Right atrium auricular region (tissue), 2 donors: ENCODE measurements at places on chromosomes 1 and 21. TPM values are rescaled to one million over a fixed set of nuclear protein-coding genes. Genes with fewer than 3 reads are reported as not detected.
A peak's percentile ranks its signal among the peaks of the same experiment; 100 is the strongest.

- DNase-seq = no peak
- H3K27ac ChIP-seq = peak overlapping the region; percentile 27
- H3K36me3 ChIP-seq = peaks cover 28% of the 10 kb centered on the region
- H3K4me3 ChIP-seq = no peak overlapping the region
- H3K27me3 ChIP-seq = no peaks in the 10 kb centered on the region
Observed at GRCh38 chr1:113976609-113977278, 2.5 kb upstream of the OLFML3 start.

GRCh38 chr1:209421186-209421585 is 162.3 kb upstream of the CAMK1G start:
- no peak for DNase-seq
- H3K27me3 ChIP-seq = no peaks in the 10 kb centered on the region
- no peaks in the 10 kb centered on the region for H3K4me1 ChIP-seq
- no peak overlapping the region for H3K4me3 ChIP-seq
- no peak overlapping the region for H3K27ac ChIP-seq

DNA sequence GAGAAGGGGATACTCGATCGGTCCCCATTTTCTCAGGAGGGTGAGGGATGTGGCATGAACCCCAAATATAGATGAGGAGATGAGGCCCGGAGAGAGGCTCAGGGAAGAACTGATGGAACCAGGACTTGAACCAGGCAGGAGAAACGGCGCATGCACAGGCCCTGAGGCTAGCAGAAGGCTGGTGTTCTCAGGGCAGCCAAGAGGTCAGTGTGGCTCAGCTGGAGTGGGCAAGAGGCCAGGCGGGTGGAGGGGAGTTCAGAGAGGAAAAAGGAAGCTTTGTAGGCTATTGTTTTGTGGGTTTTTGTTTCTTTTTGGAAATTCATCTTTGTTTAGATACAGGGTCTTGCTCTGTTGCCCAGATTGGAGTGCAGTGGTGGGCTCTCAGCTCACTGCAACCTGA is 122.0 kb downstream of the LACTBL1 start:
- H3K4me3 ChIP-seq = no peak overlapping the region
- H3K4me1 ChIP-seq = no peaks in the 10 kb centered on the region
- H3K27me3 ChIP-seq = no peaks in the 10 kb centered on the region
- DNase-seq = no peak
- no peak overlapping the region for H3K27ac ChIP-seq

HDGF gene
- 137 TPM for total RNA-seq

DNA sequence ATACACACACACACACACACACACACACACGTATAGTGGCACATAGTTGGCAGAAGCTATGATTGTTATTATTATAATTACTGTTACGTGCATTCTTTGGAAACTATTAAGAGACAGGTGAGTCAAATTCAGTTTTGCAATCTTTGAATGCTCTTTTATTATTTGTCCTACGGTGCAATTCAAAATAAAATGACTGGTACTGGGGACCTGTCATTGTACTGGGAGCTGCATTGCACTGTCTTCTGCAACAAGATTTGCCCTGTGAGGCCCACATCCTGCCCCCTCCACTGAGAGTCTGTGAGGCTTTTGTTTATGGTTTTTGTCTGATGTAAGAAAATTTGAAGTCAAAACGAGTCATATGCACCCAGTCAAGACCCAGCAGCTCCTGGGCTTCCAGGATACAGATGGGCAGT is 1.9 kb downstream of the LY9 start:
- no peak overlapping the region for H3K27ac ChIP-seq
- no peaks in the 10 kb centered on the region for H3K36me3 ChIP-seq
- no peak overlapping the region for H3K4me3 ChIP-seq

DNA sequence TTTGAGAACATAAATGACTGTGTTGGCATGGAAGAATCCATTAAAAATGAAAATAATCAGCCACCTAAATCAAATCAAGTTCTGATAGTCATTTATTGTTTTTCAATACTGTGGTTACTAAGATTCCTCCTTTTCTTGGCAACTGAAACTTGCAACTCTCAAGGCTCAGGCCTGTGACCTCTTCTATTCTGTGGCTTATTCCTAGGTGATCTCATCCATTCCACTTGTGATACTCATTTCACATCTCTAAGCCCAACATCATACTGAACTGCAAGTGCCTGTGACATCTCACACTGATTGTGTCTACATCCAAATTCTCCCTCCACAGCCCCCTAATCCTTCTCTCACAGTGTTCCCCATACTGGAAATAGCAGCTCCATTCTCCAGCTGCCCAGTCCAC is 4.8 kb upstream of the ST6GALNAC5 start:
- H3K4me3 ChIP-seq = no peak overlapping the region
- no peaks in the 10 kb centered on the region for H3K27me3 ChIP-seq
- DNase-seq = no peak
- H3K36me3 ChIP-seq = no peaks in the 10 kb centered on the region
- no peak overlapping the region for H3K27ac ChIP-seq

DNA sequence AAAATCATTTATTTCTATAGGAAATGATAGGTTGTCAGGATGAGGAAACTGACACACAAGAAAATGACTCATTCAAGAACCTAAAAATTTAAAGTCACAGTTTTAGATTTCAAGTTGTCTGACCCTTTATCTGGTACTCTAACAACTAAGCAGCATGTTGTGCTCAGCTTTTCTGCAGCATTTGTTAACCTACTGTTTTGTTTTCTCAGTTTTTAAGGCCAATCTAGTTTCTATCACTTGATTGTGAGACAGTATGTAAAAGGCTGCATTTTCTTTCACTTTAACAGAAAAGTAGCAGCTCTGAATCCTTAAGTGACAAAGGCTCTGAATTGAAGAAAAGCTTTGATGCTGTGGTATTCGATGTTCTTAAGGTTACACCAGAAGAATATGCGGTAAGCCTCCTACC is 59.1 kb downstream of the RALGPS2 start:
- H3K27me3 ChIP-seq = no peaks in the 10 kb centered on the region
- no peak overlapping the region for H3K27ac ChIP-seq
- no peak for DNase-seq
- H3K4me3 ChIP-seq = no peak overlapping the region

GRCh38 chr1:214120191-214120590 is 132.4 kb downstream of the PROX1 start:
- no peaks in the 10 kb centered on the region for H3K4me1 ChIP-seq
- no peaks in the 10 kb centered on the region for H3K27me3 ChIP-seq
- no peak overlapping the region for H3K4me3 ChIP-seq
- H3K36me3 ChIP-seq = no peaks in the 10 kb centered on the region
- no peak for DNase-seq

DNA sequence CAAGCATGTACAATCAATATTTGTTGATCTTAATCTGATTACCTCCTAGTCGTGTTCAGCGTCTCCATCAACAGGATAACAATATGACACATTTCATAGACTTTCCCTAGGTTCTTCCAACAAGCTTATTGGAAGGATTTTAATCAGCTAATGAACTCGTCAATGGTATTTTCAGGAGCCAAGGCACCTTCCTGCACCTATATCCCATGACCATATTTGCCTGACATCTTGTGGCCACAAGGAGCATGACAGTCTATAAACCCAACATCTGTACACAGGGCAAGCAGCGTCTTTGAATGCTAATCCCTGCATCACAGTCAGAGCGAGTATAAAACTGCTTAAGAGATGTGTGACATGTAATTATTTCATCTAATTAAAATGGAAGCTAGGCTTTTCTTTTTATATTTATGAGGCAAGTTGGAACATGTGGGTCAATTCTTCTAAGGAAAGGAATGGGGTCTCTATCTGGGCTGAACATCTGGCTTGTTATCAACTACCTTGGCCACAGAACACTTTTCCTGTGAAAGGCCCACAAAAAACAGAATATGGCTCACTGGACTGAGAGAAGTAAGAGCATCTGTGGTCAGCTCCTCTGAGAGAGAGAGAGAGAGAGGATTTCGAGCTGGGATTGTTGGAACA is 388.8 kb downstream of the NTNG1 start:
- no peak for DNase-seq
- no peak overlapping the region for H3K27ac ChIP-seq
- H3K36me3 ChIP-seq = no peaks in the 10 kb centered on the region

- H3K36me3 ChIP-seq = no peaks in the 10 kb centered on the region
- no peaks in the 10 kb centered on the region for H3K27me3 ChIP-seq
- H3K4me1 ChIP-seq = no peaks in the 10 kb centered on the region
- H3K27ac ChIP-seq = no peak overlapping the region
Observed at GRCh38 chr1:173682184-173682583, 12.5 kb upstream of the ANKRD45 start.

LHX8 gene
- total RNA-seq = not detected

DNA sequence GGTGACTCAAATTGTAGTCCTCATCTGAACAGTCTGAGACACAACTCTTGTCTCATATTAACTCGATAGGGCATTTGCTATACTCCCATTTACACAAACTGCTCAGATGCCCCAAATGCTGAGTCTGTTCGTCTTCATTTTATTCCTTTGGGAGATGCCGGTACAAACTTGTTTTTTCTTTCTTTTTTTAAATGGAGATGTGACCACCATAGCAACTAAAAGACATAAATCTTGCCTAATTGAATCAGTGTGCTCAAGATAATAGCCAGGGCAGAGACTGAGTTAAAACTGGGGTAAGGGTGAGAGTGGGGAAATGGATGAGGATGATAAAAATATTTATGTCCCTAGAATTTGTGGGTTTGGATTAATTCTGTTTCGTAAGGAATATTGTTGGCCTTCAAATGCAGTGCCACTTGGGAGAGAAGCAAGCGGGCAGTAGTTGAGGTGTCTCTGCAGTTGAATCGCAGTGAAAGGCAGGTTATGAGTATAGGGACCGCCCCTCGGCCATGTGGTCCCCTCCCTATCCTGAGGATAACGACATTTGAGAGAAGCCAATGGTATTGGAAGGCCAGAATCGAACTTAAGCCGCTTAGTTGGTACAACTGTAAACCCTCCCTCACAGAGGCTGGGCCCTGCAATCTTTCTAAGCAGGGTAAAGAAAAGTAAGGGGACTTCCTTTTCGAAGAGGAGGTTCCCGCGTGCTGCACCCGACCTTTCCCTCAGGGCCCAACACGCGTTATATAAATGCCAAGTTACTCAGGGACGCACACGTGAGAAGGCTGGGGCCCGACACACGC is 859 bp upstream of the LRRC8B start:
- DNase-seq = peak; percentile 63
- peaks cover 14% of the 10 kb centered on the region for H3K4me1 ChIP-seq
- peak overlapping the region; percentile 91 for H3K27ac ChIP-seq
- H3K27me3 ChIP-seq = no peaks in the 10 kb centered on the region
- H3K36me3 ChIP-seq = no peaks in the 10 kb centered on the region
- H3K4me3 ChIP-seq = peak overlapping the region; percentile 94

- no peak overlapping the region for H3K4me3 ChIP-seq
- no peaks in the 10 kb centered on the region for H3K27me3 ChIP-seq
- peak overlapping the region; percentile 54 for H3K27ac ChIP-seq
- DNase-seq = no peak
- no peaks in the 10 kb centered on the region for H3K4me1 ChIP-seq
- H3K36me3 ChIP-seq = no peaks in the 10 kb centered on the region
Observed at GRCh38 chr21:43913928-43914327, 48.9 kb downstream of the AGPAT3 start.

- no peak overlapping the region for H3K27ac ChIP-seq
- DNase-seq = no peak
- no peaks in the 10 kb centered on the region for H3K4me1 ChIP-seq
- H3K36me3 ChIP-seq = no peaks in the 10 kb centered on the region
- no peaks in the 10 kb centered on the region for H3K27me3 ChIP-seq
Observed at GRCh38 chr1:107264561-107264960, 123.7 kb downstream of the NTNG1 start.

LEFTY2 gene
- 0.90 TPM for total RNA-seq

GRCh38 chr1:171138980-171139379 is 46.1 kb upstream of the FMO2 start:
- no peaks in the 10 kb centered on the region for H3K27me3 ChIP-seq
- H3K36me3 ChIP-seq = no peaks in the 10 kb centered on the region
- no peaks in the 10 kb centered on the region for H3K4me1 ChIP-seq
- H3K4me3 ChIP-seq = no peak overlapping the region
- DNase-seq = no peak
- H3K27ac ChIP-seq = peak overlapping the region; percentile 66

ALDH4A1 gene
- 22.6 TPM for total RNA-seq

GRCh38 chr1:54922921-54923421 is 36.0 kb upstream of the DHCR24 start:
- H3K36me3 ChIP-seq = no peaks in the 10 kb centered on the region
- no peaks in the 10 kb centered on the region for H3K4me1 ChIP-seq
- no peak for DNase-seq
- no peaks in the 10 kb centered on the region for H3K27me3 ChIP-seq
- H3K27ac ChIP-seq = peak overlapping the region; percentile 77
- H3K4me3 ChIP-seq = no peak overlapping the region

PTPRC gene
- total RNA-seq = 5.5 TPM

GRCh38 chr21:34183331-34183928 is 110.1 kb downstream of the MRPS6 start:
- no peak overlapping the region for H3K27ac ChIP-seq
- no peaks in the 10 kb centered on the region for H3K27me3 ChIP-seq
- no peaks in the 10 kb centered on the region for H3K4me1 ChIP-seq
- H3K4me3 ChIP-seq = no peak overlapping the region
- no peaks in the 10 kb centered on the region for H3K36me3 ChIP-seq

AGMAT gene
- total RNA-seq = not detected

GRCh38 chr1:101438359-101438758 is 201.5 kb downstream of the S1PR1 start:
- H3K27ac ChIP-seq = no peak overlapping the region
- no peak for DNase-seq
- H3K4me1 ChIP-seq = no peaks in the 10 kb centered on the region
- H3K27me3 ChIP-seq = no peaks in the 10 kb centered on the region

DNA sequence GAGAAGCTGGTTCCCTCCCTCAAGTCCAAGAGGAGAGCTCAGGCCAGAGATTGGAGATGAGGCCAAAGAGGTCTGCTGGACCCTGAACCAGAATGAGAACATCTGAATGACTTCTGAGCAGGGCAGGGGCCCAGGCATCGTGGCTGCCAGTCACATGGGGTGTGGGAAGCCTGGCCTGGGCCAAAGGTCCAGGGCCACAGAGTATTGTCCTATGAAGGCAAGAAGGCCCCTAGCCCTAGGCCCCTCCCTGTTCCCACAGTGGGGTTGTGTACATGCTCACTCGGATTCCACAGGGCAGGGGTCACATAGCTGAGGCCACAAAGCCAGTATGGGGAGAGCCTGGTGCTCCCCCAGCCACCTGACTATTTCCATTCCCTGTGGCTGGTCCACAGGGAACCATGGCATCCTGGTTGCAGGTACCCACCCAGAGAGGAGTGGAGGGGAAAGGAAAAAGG is 18.5 kb upstream of the SLC1A7 start:
- H3K4me3 ChIP-seq = no peak overlapping the region
- H3K4me1 ChIP-seq = no peaks in the 10 kb centered on the region
- H3K27me3 ChIP-seq = no peaks in the 10 kb centered on the region
- DNase-seq = no peak
- H3K27ac ChIP-seq = no peak overlapping the region

TNFRSF18 gene
- total RNA-seq = not detected

SERINC2 gene
- 0.70 TPM for total RNA-seq

FNDC10 gene
- 2.5 TPM for total RNA-seq

- peak; percentile 36 for DNase-seq
- no peaks in the 10 kb centered on the region for H3K27me3 ChIP-seq
- H3K4me1 ChIP-seq = peaks cover 15% of the 10 kb centered on the region
- H3K4me3 ChIP-seq = no peak overlapping the region
- H3K27ac ChIP-seq = no peak overlapping the region
- H3K36me3 ChIP-seq = no peaks in the 10 kb centered on the region
Observed at GRCh38 chr1:15242766-15243165, 4.3 kb upstream of the FHAD1 start.

GRCh38 chr1:145991735-145992412 is 4.5 kb downstream of the TXNIP start:
- H3K4me1 ChIP-seq = peaks cover 30% of the 10 kb centered on the region
- DNase-seq = no peak
- H3K36me3 ChIP-seq = peaks cover 45% of the 10 kb centered on the region
- H3K27ac ChIP-seq = peak overlapping the region; percentile 98
